ENCODE measurements at places on chromosomes 3 and 15.

DNA sequence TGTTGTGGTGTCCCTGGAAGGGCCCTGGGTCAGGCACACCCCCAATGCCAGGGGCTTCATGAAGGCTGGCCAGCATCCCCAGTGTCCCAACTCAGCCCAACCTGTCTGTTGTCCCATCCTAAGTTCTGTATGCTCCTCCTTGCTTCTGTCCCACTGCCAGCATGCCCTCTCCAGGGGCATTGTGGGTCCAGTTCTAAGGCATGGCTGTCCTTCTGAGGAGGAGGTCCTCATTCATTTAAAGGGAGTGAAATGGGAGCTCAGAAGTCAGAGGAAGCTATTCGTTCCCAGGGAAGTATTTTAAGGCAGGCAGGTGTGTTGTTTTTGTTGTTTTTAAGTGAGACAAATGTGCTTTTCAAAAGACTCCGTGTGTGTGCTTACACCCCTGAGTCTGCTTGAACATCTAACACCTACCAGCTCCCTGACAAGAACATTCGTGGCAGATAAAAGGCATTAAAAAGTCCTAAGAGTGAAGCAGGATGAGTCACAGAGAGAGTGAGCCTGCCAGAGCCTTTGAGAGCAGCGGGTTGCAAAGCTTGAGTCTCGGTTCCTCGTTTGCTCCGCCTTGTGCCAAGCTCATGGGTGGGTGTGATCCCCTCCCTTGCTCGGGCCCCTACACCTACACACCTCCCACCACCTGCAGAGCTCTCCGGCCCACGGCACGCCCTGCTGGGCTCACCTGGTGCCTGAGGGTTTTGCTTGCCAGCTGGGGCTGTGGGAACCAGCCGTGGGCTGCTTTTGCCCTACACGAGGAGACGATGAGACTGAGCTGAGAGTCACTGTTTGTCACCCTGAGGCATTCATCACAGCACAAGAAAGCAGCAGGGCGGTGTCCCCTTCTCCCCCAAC, 183.4 kb upstream of the TOPAZ1 start:
- DNase-seq, result peak; percentile 64

DNA sequence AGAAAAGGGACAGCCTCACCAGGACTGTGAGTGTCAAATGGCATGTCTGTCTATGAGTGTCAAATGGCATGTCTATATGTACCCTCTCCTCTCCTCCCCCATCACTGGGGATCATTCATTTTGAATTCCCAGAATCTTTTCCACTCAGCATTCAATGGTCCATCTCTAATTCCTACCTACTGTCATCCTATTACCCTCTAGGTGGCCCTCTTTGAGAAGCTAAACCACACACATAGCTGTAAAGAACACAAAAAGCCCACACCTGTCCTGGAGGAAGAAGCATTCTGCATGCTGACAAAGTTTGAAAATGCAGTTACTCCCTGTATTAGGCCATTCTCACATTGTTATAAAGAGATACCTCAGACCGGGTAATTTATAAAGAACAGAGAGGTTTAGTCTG, 46.2 kb upstream of the PYDC2 start:
- no peak for DNase-seq

DNA sequence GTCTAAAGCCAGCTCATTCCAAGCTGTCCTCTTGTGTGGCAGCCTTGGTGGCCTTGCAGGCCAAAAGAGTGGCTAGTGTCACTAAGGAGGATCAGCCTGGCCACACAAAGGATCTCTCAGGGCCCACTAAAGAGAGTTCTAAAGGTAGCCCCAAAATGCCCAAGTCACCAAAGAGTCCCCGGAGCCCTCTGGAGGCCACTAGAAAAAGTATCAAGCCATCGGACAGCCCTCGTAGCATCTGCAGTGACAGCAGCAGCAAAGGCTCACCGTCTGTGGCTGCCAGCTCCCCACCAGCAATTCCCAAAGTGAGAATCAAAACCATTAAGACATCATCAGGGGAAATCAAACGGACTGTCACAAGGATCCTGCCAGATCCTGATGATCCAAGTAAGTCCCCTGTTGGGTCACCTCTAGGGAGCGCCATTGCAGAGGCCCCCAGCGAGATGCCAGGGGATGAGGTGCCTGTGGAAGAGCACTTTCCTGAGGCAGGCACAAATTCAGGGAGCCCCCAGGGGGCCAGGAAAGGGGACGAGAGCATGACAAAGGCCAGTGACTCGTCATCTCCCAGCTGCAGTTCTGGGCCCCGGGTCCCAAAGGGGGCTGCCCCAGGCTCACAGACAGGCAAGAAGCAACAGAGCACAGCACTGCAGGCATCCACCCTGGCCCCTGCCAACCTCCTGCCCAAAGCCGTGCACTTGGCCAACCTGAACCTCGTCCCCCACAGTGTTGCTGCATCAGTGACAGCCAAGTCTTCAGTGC, 33.5 kb upstream of the ALPK3 start:
- no peak for DNase-seq

- DNase-seq, result no peak
These were observed 115.2 kb downstream of the PEX5L start for GRCh38 chr3:179921500-179921899.

- DNase-seq, result peak; percentile 88
These were observed 304.7 kb downstream of the SUCLG2 start for GRCh38 chr3:67349551-67350174.

- DNase-seq, result peak; percentile 32
These were observed 1.8 kb downstream of the STAG1 start for GRCh38 chr3:136750209-136750896.

DNA sequence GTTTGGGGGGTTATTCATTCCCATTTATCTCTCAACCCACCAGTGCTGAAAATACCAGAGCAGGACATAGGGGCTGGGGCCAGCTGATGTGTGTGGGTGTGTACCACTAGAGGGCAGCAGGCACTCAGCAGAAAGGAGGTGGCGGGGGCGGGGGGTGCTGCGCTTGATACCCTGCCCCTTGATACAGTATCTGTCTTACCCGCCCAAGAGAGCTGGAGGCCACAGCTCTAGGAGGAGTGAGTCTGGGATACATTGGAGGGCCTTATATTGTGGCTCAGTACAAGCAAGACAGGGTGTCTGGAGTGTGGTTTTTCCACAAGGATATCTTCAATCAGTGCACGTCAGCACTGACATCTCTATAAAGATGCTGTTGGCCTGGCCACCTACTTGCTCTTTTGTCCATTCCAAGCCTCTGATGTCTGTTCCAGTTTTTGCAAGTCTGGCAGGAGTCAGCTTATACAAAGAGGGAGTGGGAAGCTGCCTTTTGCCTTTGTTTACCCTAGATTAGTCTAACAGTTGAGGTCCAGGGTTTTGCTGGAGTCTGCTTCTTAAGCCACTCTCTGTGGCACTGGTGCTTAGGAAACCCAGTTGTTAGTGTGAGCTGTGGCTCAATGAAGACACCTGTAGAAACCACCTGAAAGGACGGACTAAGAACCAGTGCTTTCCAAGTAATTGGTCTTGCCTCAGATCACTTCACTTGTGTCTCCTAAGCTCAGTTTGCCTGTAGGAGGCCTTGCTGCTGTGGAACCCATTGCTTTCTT, 1.5 kb upstream of the RBM15B start:
- DNase-seq, result peak; percentile 33

DNA sequence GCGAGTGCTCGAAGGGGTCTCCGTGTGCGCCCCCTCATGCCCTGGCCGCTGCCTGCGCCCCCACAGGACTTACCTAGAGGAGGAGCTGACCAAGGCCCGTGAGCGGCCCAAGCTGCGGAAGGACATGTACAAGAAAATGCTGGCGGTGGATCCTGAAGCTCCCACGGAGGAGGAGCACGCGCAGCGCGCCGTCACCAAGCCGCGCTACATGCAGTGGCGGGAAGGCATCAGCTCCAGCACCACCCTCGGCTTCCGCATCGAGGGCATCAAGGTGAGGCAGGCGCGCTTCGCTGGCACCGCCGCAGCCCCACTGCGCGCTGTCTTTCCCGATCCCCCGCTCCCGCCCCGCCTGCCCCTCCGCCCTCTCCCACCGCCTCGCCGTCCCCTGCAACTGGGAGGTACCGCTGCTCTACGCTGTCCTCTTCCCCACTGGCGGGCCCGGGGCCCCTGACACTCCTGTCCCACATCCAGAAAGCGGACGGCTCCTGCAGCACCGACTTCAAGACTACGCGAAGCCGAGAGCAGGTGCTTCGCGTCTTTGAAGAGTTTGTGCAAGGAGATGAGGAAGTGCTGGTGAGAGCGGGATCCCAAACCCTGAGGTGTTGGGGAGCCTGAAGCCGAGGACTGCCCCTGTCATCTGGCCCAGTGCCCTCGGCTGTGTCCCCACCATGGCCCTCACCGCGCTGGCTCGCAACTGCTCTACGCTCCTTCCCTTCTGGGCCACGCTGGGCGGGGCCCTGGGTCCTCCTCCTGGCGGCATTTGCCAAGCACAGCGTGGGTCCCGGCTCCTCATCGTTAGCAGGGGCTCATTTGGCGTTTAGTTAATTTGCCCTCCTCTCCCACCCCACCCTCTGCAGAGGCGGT, 8.5 kb downstream of the ITPKA start:
- DNase-seq, result no peak

All from renal cortical epithelial cell (primary cell).